Activated CD4-positive, alpha-beta T cell treated with anti-CD3 and anti-CD28 coated beads, Interleukin-2, amount 50 U/mL, for 16 hours (primary cell): ENCODE measurements at places on chromosomes 5 and 9.

GRCh38 chr5:14382640-14383039 is 199.0 kb upstream of the OTULINL start:
- DNase-seq: no peak

DNA sequence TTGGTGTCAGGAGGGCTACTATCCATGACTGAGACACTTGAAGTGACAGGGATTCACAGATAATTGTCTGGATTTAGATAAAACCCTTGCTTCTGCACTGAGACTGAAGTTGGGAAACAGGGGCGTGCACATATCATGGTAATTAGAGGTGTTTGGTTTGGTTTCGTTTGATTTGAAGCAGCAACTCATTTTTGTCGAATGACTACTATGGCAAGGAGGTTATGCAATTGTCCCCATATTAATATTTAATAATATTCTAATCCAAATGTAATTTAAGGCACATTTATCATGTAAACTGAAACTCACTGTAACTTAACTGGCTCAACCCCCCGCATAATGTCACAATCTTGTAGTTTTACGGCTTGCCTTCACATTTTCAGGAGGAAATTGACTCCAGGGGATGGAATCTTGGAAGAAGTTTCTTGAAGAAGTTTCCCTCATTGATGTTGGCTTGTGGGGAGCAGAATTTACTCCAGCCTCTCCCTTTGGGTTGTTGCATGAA is 12.5 kb downstream of the ZNF366 start:
- DNase-seq: no peak

- DNase-seq: no peak
Observed at GRCh38 chr9:33139421-33140228, 27.5 kb downstream of the B4GALT1 start.

DNA sequence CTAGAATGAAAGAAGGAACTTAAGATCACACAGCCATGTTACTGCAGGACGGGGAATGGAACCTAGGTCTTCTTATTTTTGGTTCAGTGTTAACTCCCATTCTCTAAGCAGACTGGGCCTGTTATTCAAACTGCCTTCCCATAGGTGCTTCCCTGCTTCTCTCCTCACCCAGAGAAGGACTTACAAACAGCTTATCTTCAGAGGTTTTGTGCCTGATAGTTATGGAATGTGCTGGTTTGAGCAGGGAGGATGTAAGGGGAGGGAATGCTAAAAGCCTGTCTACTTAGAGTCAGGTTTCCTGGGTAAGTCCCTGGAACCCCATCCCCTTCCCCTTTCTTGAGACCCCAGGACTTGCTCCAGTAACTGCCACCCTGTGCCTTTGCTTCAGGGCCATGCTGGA is 4.2 kb upstream of the PSMD5 start:
- no peak for DNase-seq

GRCh38 chr5:78809444-78809843 is 160.9 kb upstream of the LHFPL2 start:
- no peak for DNase-seq

- DNase-seq: peak; percentile 32
Observed at GRCh38 chr5:98769210-98769958, 4.1 kb upstream of the RGMB start.

DNA sequence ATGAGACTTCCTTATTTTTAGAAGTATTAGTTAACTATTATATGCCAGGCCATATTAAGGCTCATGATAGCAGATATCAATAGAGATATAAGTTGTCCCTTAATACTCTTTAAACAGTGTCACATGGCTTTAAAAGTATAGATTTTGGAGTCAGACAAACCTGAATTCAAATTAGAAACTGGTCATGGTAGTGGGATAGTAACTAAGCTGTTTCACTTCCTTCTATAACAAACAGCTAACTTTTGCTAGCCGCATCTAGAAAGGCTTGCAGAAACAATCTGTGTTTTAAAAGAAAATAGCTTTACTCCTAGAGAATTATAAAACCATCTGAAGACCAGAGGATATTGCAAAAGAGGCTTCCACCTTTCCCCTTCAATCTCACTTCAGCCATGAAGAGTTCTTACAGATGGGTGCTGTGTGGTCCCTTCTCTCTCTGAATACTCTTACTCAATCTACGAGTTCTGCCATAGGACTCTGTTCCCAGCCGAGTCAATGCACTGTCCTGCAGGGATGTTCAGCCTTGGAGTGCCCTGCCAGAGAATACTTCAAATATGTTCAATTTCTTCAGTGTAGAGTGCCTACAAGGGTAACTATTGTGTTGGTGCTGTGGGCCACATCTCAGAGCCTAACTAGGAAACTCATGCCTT is 810.2 kb downstream of the EFNA5 start:
- no peak for DNase-seq

DNA sequence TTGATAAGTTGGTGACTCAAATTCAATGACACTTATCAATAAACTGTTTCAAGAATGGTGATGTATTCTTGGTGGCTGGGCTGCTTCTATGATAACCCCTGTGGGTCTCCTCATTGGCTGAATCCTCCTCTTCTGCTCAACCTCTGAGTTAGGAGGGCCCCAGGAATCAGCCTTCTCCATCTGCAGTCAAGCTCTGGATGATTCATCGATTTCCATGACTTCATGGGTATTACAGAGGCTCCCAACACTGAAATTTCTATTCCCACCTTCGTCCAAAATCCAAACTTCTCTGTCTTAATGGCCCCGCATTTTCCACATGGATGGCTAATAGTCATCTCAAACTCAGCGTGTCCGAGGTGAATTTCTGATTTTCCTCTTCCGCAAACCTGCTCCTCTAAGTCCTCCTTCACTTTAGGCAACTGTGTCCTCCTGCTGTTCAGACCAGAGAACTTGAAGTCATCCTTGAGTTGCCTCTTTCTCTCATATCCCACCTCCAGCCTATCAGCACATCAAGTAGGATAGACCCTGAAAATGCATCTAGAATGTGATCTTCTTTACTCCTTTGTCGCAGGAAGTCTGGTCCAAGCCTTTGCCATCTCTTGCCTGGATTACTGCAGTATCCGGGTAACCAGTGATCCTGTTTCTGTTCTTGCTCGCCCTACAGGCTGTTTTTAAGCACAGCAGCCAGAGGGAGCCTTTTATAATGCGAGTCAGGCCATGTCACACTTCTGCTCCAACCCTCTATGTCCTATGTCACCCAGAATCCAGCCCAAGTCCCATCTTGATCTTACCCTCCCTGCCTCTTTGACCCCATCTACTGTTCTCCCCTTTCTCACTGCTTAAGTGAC is 41.4 kb upstream of the IL7R start:
- DNase-seq: peak; percentile 74

DNA sequence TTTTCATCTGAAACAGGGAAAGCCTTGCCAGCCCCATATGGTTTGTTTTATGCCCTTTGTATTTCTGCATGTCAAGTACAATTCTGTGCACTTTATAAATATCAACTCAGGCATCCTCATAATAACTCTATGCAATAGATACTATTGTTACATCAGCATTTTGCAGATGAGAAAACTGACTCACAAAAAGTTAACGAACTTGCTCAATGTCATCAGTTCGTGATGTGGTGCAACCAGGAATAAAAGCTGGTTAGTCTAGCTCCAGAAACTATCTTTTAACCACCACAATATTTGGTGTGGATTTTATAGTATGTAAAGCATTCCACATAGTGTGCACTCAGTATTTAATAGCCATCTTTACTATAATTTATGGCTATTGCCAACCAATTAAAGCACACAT is 134.9 kb downstream of the MRPS30 start:
- no peak for DNase-seq

- DNase-seq: no peak
Observed at GRCh38 chr5:154653418-154653763, 101.8 kb upstream of the LARP1 start.

- no peak for DNase-seq
Observed at GRCh38 chr9:100020121-100020795, 78.5 kb downstream of the ERP44 start.

DNA sequence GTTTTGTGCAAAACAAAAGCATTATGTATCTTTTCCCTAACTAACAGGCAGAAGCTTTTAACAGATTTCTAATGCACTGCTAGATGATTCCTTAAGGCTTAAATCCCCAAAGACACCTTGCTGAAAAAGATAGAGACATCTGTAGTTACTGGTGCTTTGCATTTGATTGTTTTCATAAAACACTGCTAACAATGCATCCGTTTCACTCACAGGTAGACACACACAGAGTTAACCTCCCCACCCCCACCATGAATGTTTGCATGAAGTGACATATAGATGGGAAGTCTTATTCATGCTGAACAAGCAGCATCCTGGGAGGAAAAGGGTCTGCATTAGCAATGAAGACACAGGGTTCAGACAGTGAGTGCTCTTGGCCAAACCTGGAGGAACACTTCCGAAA is 100.9 kb downstream of the ASTN2 start:
- no peak for DNase-seq

DNA sequence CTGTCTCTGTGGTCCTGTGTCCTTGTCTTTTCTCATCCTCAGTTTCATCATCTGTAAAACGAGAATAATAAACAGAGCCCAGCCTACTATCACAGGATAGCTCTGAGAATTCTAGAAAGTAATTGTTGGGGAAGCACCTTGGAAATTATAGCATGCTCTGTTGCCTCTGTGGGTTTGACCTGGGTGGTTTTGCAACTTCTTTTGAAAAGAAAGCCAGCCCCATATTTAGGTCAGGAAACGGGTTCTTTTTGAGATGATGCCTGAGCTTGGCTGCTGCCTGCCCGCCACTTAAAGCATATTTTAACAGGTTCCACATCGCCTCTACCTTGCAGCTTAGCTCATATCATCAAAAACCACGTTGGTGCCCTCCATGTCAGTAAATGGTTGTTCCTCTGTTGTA is 111.1 kb downstream of the TLR4 start:
- DNase-seq: no peak

DNA sequence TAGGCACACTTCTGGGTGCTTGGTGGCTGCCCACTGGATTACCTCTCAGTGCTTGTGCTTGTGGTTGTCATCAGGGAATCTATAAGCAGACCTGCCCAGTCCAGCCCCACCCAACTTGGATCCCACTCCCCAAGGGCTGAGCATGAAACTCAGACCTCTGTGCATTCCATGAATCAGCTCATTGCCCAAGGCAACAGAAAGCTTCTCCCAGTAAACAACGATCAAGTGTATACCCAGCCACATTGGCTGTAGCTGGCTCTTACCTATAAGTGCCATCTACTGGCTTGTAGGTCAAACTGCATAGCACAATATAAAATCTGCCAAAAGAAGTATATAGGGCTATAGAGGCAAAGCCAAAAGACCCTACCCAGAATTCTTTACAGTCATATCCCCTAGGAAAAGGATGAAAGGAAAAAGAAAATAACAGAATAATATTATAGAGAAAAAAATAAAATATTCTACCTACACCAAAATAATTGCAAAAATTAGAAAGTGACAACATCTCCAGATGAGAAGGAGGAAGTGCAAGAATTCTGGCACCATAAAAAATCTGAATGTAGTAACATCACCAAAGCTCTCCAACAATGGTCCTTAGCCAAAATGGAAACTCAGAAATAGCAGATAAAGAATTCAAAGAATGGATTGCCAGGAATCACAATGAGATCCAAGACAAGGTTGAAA is 321.0 kb upstream of the TRPC7 start:
- DNase-seq: no peak
